CD4-positive, alpha-beta T cell (primary cell): ENCODE measurements at places on chromosomes 2 and 18. TPM values are rescaled to one million over a fixed set of nuclear protein-coding genes. Genes with fewer than 3 reads are reported as not detected.

The RIT2 gene
- not detected for total RNA-seq

DNA sequence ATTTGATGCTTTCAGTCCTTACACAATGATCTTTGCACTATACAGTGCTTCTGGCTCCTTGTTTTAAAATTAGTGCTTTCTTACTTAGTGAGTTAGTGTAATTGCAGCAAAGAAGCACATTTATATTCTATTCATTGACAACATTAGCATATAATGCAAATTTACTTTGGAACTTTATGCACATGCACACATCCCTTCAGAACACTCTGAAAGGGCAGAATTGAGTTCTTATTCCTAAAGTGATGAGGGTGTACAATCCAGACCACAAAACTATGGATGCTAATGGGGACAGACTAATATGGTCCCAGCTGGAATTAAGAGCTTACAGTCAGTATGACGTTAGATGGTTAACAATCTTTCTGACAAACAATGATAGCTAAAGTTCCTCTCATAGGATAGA is 127.1 kb downstream of the RBMS1 start:
- no peak for DNase-seq

DNA sequence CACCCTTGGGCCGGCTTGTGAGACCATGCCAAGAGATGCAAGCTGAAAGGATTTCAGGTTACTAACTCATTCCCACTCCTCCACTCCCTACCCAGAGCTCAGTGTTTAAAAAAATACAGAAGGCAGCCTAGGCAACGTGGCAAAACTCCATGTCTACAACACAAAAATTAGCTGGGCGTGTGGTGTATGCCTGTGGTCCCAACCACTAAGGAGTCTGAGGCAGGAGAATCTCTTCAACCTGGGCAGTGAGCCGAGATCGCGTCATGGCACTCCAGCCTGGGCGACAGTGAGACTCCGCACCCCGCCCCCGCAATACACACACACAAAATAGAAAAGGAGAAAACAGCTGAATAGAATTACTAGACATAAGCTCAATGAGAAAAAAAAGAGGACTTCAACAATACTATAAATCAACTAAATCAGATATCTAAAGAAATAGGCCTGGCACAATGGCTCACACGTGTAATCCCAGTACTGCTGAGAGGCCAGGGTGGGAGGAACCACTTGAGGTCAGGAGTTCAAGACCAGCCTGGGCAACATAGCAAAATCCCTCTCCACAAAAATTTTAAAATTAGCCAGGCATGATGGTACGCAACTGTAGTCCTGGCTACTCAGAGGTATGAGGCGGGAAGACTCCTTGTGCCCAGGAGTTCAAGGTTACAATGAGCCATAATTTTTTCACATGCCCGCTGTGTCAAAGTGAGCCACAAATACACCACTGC is 10.1 kb downstream of the IWS1 start:
- no peak for DNase-seq

GRCh38 chr2:47046271-47046670 is 108.8 kb downstream of the STPG4 start:
- DNase-seq, result no peak

DNA sequence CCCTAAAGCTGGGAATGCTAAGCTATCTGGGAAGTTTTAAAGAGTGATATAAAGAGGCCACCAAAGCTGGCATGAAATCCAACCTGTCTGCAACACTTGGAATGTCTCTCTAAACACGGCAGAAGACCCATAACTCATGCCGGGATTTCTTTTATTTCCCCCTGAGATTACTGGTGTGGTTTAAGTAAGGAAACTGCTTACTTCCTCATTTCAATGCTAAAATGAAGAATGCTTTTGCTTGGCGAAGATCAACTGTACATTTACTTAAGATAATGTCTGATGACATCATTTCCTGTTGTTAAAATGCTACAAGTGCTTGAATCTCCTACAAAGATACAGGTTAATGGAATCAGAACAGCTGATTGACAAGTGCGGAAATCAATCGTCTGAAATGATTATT is 353.8 kb upstream of the SALL3 start:
- no peak for DNase-seq

The PDCD1 gene
- 9.5 TPM for total RNA-seq

DNA sequence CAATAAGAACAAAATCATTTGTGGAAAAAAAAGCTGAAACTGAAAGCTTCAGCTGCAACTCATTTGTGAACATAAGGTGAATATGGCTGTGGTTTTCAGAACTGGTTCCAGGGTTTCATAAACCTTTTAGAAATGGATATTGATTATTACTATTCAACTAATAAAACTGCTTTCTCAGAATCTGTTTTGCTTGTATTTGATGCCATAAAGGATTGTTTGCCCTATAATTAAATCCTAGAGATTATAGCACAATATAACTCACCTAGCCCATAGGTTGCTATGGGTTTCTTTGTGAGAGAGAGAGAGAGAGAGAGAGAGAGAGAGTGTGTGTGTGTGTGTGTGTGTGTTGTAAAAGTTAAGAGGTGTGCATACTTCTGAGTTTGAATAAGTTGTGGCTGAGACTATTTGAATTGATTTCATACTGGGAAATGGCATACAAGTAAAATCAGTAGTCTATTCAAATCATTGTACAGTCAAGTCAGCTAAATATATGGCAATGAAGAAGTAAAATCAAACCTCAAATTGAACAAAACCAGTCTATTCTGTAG is 339.2 kb downstream of the ARHGAP15 start:
- no peak for DNase-seq

DNA sequence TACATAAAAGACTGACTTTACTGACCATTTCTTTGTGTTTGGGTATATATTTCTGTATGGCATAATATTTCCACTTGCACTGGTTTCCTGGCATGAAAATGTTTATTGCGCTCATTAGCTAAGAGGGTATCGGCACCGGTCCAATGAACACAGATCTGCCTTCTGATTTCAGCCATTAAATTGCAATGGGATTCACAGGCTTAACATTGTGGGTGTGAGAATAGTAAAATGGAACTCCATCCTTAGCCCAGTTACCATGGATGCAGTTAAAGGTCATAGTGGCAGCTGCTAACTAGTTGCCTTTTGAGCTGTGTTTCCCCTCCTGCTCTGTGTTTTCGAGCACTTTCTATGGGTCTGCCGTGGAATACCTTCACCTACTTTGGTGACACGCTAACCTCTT is 352.6 kb upstream of the POU3F3 start:
- DNase-seq, result no peak

DNA sequence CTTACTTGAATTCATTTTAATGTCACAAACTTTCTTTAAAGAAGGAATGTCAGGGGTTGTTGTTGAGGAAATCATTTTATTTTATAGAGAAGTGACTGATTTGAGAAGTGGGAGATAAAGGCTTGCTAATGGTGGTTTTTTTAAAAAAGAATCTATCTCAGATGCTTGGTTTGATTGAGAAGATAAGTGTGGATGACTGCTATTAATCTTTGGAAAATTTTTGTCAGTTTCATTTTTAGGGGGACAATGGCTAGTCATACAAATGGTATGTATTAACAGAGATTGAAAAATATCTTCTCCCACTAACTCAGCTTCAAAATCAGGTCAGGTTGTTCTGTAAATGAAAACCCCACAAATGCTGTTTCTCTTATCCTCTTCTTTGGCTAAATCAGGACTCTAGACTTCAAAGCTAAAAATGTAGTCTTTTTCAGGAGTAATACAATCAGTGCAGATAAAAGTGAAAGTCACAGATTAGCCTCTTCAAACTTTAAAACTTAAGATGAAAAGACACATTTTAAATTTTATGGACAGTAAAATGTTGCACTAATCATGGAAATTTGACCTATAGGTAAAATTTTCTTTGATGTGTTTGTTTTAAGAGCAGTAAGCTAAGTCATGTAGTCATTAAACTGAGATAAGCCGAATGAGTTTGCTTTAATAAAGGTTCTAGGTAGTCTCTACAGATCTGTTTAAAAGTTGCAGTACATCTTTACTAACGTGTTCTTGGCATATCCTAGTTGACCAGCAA is 674.2 kb upstream of the VRK2 start:
- DNase-seq, result no peak

The COL4A3 gene
- total RNA-seq, result not detected

GRCh38 chr2:127128445-127128904 is 21.5 kb upstream of the BIN1 start:
- no peak for DNase-seq

The UCN gene
- 1.8 TPM for total RNA-seq

- DNase-seq, result no peak
These were observed 56.2 kb downstream of the NCAPH start for GRCh38 chr2:96391828-96392200.

GRCh38 chr2:152490686-152491455 is 155.9 kb downstream of the FMNL2 start:
- DNase-seq, result no peak

- no peak for DNase-seq
These were observed 750 bp upstream of the CCDC150 start for GRCh38 chr2:196638765-196639164.

DNA sequence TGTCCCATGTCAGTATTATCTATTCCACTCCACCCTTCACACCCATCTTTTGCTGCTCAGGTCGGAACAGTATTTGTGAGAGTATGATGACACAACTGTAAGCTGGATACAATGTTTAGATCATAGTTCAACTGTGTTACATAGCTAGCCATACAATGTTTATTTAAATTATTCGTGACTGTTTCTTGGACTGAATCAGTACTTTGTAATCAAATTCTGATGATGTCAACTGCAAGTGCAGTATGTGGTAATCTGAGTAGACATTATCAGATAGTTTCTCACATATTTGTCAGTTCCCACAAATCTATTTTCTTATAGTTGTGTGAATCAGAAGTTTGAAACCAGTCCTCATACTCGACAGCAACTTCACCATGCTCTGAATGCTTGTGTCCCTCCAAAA is 177.6 kb downstream of the ZNF407 start:
- no peak for DNase-seq

GRCh38 chr2:119218478-119219064 is 5.1 kb upstream of the STEAP3 start:
- no peak for DNase-seq

The NYAP2 gene
- total RNA-seq, result not detected

DNA sequence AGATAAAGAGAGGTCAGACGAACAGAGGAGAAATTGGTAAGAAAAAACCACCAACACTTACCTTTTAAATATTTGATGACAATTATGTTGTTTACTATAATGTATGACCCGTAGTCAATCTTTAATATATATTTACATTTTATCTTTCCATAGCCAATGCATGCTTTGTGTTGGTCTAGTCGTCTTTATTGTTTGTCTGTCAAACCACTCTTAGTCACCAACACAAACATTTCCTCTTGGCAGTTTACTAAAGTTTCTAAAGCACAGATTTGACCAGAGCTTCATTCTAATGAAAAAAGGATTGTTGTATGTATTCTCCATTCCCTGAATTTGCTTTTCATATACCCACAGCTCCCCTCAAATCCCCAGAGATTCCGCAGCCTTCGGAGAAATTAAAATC is 784.7 kb upstream of the PIK3C3 start:
- no peak for DNase-seq

DNA sequence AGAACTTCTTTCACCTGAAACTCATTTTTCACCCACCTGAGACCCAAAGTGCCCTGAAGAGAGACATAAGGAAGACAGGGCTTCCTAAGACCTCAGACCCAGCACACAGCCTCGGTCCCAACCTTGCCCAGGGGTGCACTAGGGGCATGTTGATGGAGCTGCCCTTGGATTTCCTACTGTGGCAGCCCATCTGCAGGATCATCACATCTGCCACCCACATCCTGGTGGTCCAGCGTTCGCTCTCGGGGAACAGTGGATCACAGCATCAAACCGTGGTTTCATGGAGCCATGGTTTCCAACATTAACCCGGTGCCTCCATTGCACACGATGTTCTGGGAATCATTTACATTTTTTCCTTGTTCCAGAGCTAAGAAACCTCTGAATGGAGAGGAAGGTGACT is 186.4 kb downstream of the TFCP2L1 start:
- DNase-seq, result no peak

GRCh38 chr18:49846718-49847470 is 33.6 kb upstream of the ACAA2 start:
- DNase-seq, result no peak

GRCh38 chr18:54805571-54806334 is 22.5 kb upstream of the RAB27B start:
- DNase-seq, result no peak

- DNase-seq, result no peak
These were observed 1249.6 kb upstream of the FAM98A start for GRCh38 chr2:34848691-34849090.

- no peak for DNase-seq
These were observed 54.9 kb downstream of the CCNT2 start for GRCh38 chr2:134973241-134974138.

The LONRF2 gene
- total RNA-seq, result 0.06 TPM

DNA sequence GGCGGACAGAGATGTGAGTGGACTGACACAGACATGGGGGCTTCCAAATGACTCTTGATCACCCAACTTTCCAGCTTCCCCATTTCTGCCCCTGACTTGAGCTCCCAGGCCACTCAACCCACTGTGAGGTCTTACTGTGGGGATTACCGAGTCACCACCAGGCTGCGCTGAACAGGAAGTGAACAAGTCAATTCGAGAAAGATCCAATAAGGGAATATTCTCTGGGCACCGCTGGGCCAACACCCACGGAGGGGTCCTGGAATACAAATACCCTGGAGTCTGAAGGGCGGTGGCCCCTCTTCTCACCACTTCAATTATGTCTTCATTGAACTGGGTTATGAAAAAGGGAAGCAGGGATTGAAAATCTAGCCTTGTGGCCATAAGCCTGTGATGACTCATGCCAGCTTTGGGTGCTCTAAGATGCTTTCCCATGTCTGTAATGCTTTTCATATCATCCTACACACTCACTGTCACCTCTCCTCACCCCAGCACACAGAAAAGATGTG is 37.7 kb downstream of the BCL11A start:
- DNase-seq, result no peak
